Thymus (tissue), 14 donors: ENCODE measurements at places on chromosomes 4 and X. TPM values are rescaled to one million over a fixed set of nuclear protein-coding genes. Genes with fewer than 3 reads are reported as not detected.
A peak's percentile ranks its signal among the peaks of the same experiment; 100 is the strongest.

Gene KLHL8
- 4.2 TPM for polyA plus RNA-seq

GRCh38 chr4:122692641-122693520 lies 39.6 kb upstream of the BBS12 start:
- DNase-seq, result no peak
- no peak overlapping the region for H3K27ac ChIP-seq
- H3K27me3 ChIP-seq, result no peaks in the 10 kb centered on the region
- no peak overlapping the region for H3K4me3 ChIP-seq
- H3K4me1 ChIP-seq, result no peaks in the 10 kb centered on the region

DNA sequence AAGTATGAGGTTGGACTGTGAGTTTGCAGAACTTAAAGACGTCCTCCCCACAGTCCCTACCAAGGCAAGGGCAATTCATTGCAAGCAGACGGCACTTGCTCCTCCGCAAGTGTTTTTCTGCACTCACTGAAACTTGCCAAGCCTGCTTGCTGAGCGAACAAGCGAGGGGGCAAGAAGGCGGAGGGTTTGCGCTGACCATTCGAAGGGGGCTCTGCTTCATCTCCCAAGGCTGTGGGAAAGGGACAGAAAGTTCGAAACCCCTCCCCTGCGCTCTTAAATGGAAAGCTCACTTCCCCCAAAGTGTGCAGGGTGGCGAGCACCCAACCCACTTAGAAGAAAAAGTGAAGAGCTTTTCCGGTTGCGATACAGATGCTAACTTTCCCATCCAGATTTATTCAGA lies 1.4 kb downstream of the MID1 start:
- no peaks in the 10 kb centered on the region for H3K36me3 ChIP-seq
- no peak overlapping the region for H3K4me3 ChIP-seq
- H3K27me3 ChIP-seq, result no peaks in the 10 kb centered on the region
- H3K4me1 ChIP-seq, result peaks cover 4% of the 10 kb centered on the region
- no peak overlapping the region for H3K27ac ChIP-seq

DNA sequence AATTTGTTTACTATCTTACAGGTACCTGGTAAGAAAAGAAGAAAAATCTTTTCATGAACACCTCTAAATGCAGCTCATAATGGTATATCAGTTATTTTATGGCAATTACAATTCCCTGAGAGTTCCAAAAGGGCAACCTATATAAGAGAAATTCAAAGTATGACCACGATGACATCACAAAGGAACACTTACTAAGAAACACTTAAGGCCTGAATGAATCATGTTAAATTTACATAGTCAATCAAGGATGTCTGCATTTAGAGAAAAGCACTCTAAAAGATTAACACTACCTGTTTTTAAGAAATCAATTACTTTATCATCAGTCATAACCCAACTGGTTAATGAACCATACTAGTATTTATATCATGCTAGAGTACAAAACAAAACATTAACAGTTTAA lies 63.9 kb downstream of the LCORL start:
- H3K27ac ChIP-seq, result no peak overlapping the region
- no peaks in the 10 kb centered on the region for H3K27me3 ChIP-seq
- H3K4me1 ChIP-seq, result no peaks in the 10 kb centered on the region
- no peak for DNase-seq
- H3K4me3 ChIP-seq, result no peak overlapping the region

DNA sequence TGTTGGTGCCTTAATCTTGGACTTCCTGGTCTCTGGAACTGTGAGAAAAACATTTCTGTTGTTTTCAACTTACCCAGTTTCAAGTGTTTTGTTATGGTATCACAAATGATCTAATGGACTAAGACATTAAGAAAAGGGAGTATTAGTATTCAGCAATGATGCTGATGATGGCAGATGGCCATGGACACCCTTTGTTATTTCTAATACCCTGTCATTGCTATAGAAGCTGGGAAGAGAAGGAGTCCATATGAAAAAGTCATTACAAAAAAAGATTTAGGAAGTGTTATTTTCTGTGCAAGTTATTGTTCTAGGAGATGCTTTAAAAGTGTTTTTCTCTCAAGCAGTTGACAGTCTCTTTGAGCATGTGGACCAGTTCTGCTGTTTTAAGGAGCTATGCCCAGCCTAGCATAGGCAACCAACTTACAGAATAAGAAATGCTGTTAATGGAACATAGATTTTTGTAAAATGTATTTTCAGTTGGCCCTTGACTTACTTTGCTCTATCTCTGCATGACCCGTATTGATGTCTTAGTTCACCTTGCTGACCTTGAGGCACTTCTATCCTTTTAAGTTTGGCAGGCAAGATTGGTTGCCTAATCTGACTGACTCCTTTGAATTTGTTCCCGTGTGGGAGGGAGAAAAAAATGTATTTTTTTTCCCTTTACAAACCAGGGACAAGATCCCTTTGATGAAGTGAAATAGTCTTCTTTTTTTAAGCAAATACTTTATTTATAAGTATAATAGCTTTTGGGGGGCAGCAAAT lies 6.0 kb upstream of the AFP start:
- no peaks in the 10 kb centered on the region for H3K36me3 ChIP-seq
- no peak overlapping the region for H3K27ac ChIP-seq
- no peak overlapping the region for H3K4me3 ChIP-seq
- H3K27me3 ChIP-seq, result peaks cover 2% of the 10 kb centered on the region
- DNase-seq, result no peak

DNA sequence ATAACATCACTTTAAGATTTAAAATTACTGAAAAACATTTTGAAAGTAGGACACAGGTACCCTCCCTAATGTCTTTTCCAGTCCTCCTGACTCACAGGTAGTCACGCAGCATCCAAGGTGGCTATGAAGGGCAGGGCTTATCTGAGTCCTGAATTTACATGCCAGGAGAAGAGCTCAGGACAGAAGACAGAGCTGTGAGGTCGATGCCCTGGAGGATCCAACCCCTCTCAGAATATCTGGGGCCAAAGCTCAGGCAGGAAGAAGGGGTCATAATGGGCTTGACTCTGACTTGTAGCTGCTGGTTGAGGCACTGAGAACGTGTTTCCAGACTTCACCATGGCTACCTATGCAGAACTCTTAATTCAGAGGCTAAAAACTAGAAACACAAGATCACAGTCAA lies 177.5 kb downstream of the AASDH start:
- H3K27me3 ChIP-seq, result no peaks in the 10 kb centered on the region
- no peak overlapping the region for H3K4me3 ChIP-seq
- H3K4me1 ChIP-seq, result no peaks in the 10 kb centered on the region
- no peak for DNase-seq
- no peaks in the 10 kb centered on the region for H3K36me3 ChIP-seq
- no peak overlapping the region for H3K27ac ChIP-seq

DNA sequence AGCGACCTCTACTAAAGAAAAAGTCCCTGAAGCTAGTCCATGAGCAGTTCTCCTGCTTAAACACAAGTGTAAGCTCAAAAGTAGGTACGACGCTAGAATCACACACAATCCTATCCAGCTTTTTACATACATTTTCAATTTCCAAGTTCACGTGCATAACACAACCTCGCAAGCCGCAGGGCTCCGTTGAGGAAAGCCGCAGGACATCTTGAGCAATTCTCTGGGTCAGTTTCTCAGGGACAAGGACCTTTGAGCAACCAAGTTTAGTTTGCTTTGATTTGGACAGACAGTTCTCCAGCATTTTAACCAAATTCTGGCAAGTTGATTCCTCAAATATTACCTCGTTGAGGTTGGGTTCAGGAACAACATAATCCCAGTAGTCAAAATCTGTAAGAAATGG lies 2.5 kb downstream of the DDIT4L start:
- no peaks in the 10 kb centered on the region for H3K27me3 ChIP-seq
- DNase-seq, result no peak
- no peak overlapping the region for H3K27ac ChIP-seq
- H3K36me3 ChIP-seq, result no peaks in the 10 kb centered on the region
- peaks cover 5% of the 10 kb centered on the region for H3K4me1 ChIP-seq

- no peaks in the 10 kb centered on the region for H3K27me3 ChIP-seq
- H3K4me1 ChIP-seq, result no peaks in the 10 kb centered on the region
- no peak overlapping the region for H3K4me3 ChIP-seq
Observed at GRCh38 chr4:91837608-91838029, 466.1 kb upstream of the GRID2 start.

DNA sequence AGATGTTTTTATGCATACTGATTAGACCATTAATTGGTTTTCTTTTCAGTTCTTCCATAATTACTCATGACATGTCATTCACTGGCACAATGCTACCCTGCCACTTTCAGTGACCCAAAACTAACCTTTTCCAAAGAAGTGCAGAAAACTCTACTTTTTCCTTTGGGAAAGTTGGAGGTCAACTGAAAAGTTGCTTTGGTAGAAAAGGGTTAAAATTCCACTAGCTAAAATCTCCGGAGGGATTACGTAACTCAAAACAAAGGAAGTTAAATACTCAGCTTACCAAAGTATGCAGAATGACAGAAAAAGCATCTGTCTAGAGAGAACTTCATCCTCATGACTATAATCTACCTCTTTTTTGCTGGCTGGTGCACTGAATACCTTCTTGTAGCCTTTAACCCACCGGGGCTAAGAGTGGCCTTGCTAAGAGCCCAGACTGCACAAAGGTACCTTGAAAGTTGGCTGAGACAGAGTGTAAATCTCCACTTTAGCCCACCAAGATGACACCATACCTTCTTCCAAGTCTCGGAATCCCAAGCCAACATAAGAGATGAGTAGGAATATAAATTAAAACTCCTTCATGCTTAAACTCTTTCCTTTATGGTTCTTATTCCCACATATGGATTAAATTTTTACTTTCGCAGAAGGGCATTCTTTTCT lies 1099.5 kb upstream of the INTU start:
- no peak for DNase-seq
- H3K4me3 ChIP-seq, result no peak overlapping the region
- H3K27ac ChIP-seq, result no peak overlapping the region
- H3K4me1 ChIP-seq, result no peaks in the 10 kb centered on the region
- no peaks in the 10 kb centered on the region for H3K36me3 ChIP-seq

DNA sequence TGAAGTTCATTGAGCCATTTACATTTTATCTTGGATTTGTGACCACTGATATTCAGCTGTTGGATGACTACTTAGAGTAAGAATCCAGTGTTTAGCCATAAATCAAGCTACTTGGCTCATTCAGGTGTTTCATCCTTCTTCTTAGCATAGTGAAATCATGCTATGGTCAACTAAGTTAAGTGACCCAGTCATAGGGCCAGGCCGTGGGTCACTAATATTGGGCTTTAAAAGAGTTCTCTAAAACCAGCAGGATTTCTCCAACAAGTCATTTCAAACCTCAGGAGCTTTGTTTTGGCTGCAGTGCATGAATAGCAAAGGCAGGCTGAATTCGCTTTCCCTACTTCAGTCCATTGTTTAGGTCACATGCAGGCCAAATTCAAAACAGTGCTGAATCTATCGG lies 181.0 kb downstream of the MAML3 start:
- DNase-seq, result no peak
- no peaks in the 10 kb centered on the region for H3K36me3 ChIP-seq
- no peak overlapping the region for H3K4me3 ChIP-seq
- no peak overlapping the region for H3K27ac ChIP-seq
- peaks cover 22% of the 10 kb centered on the region for H3K4me1 ChIP-seq

GRCh38 chr4:154450966-154451365 lies 40.6 kb downstream of the DCHS2 start:
- no peak overlapping the region for H3K27ac ChIP-seq
- H3K27me3 ChIP-seq, result no peaks in the 10 kb centered on the region
- no peaks in the 10 kb centered on the region for H3K36me3 ChIP-seq
- no peaks in the 10 kb centered on the region for H3K4me1 ChIP-seq

Gene PKD2
- 9.9 TPM for polyA plus RNA-seq

Gene TFDP3
- polyA plus RNA-seq, result not detected

Gene PRKG2
- 0.84 TPM for polyA plus RNA-seq

Gene TRO
- polyA plus RNA-seq, result 12.4 TPM

DNA sequence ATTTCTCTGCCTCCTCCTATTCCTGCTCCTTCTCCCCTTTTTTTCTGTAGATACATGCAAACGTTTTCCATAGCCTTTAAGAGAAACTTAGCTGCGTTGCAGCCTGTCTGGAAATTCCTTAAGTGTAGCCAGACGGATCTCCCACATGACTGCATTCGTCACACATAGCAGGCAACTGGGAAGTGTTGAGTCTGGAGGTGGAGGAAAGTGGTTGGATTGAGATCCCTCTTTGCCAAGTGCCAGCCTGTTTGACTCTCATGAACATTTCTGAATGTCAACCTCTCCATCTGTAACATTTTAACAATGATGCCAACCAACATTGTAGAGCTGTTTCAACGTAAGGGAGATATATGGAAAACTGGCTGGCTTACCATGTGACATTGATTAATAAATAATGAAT lies 45.1 kb upstream of the FAM9A start:
- no peaks in the 10 kb centered on the region for H3K4me1 ChIP-seq
- no peaks in the 10 kb centered on the region for H3K36me3 ChIP-seq
- H3K27ac ChIP-seq, result no peak overlapping the region

Gene CYLC1
- polyA plus RNA-seq, result under 0.01 TPM

- H3K36me3 ChIP-seq, result no peaks in the 10 kb centered on the region
- H3K27ac ChIP-seq, result peak overlapping the region; percentile 47
- no peak overlapping the region for H3K4me3 ChIP-seq
- no peaks in the 10 kb centered on the region for H3K4me1 ChIP-seq
Observed at GRCh38 chr4:120749445-120750151, 172.9 kb downstream of the PRDM5 start.

- H3K4me1 ChIP-seq, result no peaks in the 10 kb centered on the region
- DNase-seq, result no peak
- H3K36me3 ChIP-seq, result no peaks in the 10 kb centered on the region
- H3K4me3 ChIP-seq, result no peak overlapping the region
- H3K27ac ChIP-seq, result no peak overlapping the region
Observed at GRCh38 chr4:32163125-32163524, 1443.0 kb downstream of the PCDH7 start.

DNA sequence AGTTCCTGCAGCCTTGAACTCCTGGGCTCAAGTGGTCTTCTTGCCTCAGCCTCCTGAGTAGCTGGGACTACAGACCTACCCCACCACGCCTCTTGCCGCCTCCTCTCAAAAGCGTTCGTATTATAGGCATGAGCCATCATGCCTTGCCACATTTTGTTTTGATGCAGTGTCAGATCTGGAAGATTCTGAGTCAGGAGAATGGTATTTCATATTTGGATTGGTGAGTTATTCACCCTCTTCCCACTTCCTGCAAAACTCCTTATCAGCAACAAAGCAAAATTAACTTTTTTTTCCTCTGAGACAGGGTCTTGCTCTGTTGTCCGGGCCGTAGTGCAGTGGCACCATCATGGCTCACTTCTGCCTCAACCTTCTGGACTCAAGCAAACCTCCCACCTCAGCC lies 29.6 kb downstream of the REST start:
- H3K36me3 ChIP-seq, result peaks cover 20% of the 10 kb centered on the region
- no peak overlapping the region for H3K27ac ChIP-seq
- H3K27me3 ChIP-seq, result no peaks in the 10 kb centered on the region
- no peaks in the 10 kb centered on the region for H3K4me1 ChIP-seq
- no peak for DNase-seq
- H3K4me3 ChIP-seq, result no peak overlapping the region

DNA sequence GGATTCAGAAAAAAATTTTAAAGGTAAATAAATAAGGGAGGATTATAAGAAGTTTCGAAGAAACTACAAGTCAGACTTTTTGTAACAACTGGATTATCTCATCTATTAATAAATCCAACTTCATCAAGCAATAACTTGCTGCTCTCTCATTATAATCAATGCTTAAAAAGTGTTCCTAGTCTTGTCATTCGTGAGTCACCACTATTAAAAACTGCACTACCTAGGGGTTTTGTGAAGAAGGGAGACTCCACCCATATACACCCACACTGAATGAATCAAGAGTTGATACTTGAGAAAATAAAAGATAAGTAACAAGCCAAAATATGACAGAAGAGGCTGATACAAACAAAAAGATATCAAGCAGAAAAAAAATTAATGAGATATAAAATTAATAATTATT lies 360.5 kb downstream of the ZNF674 start:
- DNase-seq, result no peak
- H3K27ac ChIP-seq, result no peak overlapping the region
- no peaks in the 10 kb centered on the region for H3K27me3 ChIP-seq

Gene IL21
- 0.48 TPM for polyA plus RNA-seq
